ENCODE measurements at places on chromosomes 3 and 15. TPM values are rescaled to one million over a fixed set of nuclear protein-coding genes. Genes with fewer than 3 reads are reported as not detected.

RBP2 gene
- total RNA-seq, result not detected

MAP6D1 gene
- not detected for total RNA-seq

CYP1A1 gene
- 1.1 TPM for total RNA-seq

MESP2 gene
- 0.96 TPM for total RNA-seq

XCR1 gene
- total RNA-seq, result 0.14 TPM

SMCO1 gene
- total RNA-seq, result not detected

NPAP1 gene
- 0.16 TPM for total RNA-seq

SEMA3G gene
- 3.0 TPM for total RNA-seq

- DNase-seq, result no peak
These were observed 8.0 kb downstream of the TMEM45A start for GRCh38 chr3:100500320-100500880.

DNA sequence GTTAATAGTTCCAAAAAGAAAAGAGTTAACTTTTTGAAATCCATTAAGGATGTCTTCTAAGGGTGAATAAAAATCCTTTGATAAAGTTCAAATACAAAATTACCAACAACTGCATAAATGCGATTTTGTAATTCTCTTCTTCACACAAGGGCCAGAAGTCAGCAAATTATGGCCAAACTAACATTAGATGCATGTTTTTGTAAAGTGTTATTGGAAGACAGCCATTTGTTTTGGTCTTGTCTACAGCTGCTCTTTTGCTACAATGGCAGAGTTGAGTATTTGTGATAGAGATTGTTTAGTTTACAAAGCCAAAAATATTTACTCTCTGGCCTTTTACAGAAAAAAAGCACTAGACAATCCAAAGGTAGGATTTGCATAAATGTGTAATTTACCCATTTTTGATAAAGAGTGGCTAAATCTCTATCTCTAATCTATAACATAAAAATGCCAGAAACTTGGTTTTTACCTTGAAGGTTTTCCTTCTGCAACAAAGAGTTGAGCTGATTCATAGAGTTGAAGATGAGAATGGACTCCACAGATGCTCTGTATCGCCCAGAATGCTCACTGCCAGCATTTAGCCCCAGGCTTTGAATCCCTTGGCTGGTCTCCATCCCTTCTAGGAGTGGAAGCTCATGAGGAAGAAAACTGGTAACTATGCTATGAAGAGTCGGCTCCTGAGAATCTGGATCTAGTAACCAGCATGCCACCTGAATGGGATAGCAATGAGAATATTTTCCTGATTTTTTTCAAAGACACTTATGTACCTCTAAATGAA, 64.5 kb downstream of the POLQ start:
- DNase-seq, result no peak

GRCh38 chr3:159910991-159911663, 77.5 kb upstream of the IL12A start:
- DNase-seq, result no peak

- DNase-seq, result no peak
These were observed 22.8 kb downstream of the TRNT1 start for GRCh38 chr3:3149560-3149959.

DNA sequence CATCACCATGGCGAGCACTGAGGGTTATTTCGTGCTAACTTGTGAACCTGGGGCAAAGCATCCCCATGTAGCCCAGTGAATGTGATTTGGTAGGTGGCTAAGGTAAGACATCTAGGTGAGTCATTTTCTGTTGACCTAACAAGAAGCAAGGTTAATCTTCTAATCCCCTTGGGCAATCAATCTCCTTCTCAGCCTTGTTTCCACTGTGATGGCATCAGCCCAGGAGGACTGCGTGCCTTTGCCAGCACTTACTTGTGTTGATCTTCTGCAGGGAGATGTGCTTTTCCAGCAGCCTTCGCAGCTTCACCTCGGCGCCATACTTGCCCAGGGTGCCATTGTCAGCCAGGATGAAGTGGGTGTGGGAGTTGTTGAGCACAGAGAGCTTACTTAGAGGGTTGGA, 35.7 kb downstream of the TRPM1 start:
- DNase-seq, result no peak

DNA sequence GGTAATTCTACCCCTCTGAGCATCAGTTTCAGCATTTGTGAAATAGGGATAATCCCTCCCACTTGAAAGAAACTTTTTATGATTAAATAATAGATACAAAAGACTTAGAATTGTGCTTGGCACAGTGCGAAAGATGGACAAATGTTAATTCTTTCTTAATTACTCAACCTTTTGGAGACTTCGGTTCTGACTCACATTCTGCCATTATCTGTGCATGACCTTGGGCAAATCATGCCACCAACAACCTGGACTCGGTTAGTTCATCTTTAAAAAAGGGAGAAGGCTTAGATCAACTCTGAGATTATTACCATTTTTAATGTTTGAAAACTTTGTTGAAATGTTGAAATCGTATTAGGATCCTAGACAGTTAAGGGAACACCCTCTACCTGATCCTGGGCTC, 40.6 kb upstream of the POLR2M start:
- no peak for DNase-seq

- no peak for DNase-seq
These were observed 254.1 kb upstream of the SATB1 start for GRCh38 chr3:18679238-18679637.

- no peak for DNase-seq
These were observed 8.8 kb downstream of the SNTN start for GRCh38 chr3:63661242-63661641.

DNA sequence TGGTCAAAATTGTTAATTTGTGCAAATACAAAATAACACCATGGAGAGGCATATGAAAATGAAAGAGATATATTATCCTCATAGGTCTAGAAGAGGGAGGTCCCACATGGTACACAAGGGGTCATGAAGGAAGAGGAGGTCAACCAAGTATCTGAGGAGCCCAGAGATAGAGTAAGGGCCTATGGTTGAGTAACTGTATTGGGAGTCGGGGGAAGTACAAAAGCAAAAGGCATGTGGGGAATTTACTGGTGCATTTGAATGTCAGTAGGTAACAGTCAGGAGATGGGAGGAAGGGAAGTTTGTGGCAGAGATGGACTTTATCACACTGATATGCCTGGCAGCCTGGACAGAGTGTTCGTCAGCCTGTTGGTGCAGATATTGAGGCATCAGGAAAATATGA, 1113.7 kb downstream of the OTOL1 start:
- no peak for DNase-seq

Measured in transverse colon (tissue), 4 donors.